ENCODE measurements at places on chromosomes 13 and 19.

- no peak for DNase-seq
These were observed 149.3 kb upstream of the UBL3 start for GRCh38 chr13:29999492-30000369.

GRCh38 chr19:13044231-13044836, 49.1 kb downstream of the NFIX start:
- DNase-seq = no peak

DNA sequence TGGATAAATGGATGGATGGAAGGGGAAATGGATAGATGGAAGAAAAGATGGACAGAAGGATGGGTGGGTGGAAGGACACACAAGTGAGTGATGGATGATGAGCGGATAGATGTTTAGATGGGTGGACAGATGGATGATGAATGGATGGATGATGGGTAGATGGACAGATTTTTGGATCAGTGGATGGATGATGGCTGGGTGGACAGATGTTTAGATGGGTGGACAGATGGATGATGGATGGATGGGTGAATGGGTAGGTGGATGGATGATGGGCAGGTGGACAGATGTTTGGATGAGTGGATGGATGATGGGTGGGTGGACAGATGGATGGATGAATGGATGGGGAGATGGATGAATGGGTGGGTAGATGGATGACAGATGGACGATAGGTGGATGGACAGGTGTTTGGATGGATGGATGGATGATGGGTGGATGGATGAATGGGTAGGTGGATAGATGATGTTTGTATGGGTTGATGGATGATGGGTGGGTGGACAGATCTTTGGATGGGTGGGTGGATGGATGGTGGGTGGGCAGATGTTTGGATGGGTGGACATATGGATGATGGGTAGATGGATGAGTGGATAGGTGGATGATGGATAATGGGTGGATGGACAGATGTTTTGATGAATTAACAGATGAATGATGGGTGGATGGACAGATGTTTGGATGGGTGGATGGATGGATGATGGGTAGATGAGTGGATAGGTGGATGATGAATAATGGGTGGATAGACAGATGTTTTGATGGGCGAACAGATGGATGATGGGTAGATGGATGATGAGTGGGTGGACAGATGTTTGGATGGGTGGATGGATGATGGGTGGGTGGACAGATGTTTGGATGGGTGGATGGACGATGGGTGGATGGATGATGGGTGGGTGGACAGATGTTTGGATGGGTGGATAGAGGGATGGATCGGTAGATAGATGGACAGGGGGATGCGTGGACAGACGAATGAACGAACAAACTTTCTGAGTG, 39.5 kb downstream of the CERS4 start:
- no peak for DNase-seq

DNA sequence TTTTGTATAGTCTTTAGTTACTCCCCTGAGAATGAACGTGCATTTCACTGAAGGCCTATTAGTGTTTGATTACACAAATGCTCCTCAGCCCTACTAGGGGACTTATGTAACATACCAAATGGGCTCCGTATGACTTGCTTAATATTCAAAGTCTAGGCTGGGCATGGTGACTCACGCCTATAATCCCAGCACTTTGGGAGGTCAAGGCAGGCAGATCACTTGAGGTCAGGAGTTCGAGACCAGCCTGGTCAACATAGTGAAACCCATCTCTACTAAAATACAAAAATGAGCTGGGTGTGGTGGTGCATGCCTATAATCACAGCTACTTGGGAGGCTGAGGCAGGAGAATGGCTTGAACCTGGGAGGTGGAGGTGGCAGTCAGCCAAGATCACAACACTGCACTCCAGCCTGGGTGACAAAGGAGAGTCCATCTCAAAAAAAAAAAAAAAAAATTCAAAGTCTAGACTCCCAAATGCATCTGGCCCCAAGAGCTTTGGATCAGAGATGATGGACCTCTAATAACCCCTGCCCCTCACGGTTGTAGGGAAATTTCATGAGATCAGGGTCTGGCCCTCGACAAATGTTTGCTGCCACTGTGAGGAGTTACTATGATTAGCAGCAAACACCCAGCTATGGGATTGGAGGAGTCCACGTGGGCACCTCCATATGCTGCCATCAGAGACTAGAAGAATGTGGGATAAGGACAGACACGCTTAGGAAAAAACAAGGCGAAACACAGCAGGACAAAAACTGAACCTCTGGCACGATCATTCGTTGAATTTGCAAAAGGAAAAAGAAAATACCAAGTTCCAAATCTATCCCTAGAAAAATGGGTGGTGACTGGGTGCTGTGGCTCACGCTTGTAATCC, 4.6 kb downstream of the FBXO17 start:
- DNase-seq = no peak

- no peak for DNase-seq
These were observed 12.2 kb downstream of the RHPN2 start for GRCh38 chr19:33052352-33052972.

- no peak for DNase-seq
These were observed 48.1 kb upstream of the FARP1 start for GRCh38 chr13:98094678-98095266.

DNA sequence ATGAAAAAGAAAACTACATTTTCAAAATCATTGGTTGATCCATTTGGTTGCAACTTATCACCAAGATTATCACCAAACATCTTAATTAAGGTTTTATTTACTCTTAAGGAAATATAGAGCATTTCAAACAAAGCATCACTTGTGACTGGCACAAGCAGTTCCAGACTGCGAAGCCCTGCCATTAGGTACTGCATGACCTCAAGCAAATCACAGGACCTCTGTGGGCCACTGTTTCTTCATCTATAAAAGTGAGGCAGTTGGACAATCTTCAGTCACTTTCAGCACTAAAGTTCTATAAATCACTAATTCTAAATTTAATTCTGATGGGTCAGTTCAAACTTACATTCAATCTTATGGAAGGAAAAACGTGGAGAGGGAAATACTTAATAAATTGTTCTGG, 2.0 kb downstream of the ELF1 start:
- no peak for DNase-seq

DNA sequence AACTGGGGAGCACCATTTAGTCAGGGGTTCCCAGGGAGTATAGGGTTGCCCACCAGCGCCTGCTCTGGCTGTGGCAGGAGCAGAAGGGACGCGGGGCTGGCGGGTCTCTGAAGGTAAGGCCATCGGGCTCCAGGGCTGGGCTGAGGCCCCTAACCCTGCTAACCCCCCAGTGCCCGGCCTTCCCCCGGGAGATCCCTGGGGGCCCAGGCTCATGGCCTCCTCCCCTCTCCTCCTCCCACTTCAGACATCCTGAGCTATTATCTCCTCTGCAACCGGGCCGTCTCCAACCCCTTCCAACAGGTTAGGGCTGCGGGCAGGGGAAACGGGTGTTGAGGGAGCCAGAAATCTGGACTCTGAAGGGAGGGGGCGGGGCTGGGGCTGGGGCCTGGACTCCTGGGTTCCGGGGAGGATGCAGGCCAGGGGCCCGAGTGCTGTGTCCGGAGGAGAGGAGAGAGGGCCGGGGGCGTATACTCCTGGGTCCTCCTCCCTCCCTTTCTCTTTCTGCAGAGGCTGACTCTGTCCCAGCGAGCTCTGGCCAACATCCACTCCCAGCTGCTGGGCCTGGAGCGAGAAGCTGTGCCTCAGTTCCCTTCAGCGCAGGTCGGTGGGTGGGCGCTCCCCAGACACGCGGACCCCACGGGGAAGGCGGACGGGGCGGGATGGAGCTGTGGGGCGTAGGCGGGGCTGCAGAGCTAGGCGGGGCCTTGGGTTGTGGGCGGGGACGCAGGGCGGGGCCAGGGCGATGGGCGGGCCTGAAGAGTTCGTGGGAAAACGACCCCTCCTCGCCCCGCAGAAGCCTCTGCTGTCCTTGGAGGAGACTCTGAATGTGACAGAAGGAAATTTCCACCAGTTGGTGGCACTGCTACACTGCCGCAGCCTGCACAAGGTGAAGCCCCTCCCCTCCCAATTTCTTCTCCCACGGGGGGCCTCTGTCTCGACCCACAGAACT, 15.3 kb downstream of the TTYH1 start:
- peak; percentile 16 for DNase-seq

- no peak for DNase-seq
These were observed 394.3 kb downstream of the PCDH17 start for GRCh38 chr13:58025821-58026220.

DNA sequence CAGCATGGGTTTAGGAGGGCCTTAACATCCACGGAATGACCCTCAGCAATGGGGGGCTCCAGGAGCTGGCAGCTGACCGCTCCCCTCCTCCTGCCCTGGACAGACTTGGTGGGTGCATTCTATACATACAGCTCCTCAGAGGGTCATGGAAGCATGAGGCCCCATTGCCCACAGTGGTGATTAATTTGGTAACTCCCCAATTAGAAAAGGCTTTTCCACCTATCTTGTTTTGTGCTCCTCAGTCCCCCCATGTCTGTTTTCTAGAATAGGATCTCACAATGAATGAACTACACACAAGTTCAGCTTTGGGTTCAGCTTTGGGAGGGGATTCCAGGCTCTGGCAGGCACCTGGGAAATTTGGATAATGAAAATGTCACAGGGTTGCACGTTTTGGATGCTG, 707.8 kb downstream of the UQCRFS1 start:
- DNase-seq = no peak

GRCh38 chr13:103884101-103884723, 818.0 kb upstream of the SLC10A2 start:
- DNase-seq = no peak

DNA sequence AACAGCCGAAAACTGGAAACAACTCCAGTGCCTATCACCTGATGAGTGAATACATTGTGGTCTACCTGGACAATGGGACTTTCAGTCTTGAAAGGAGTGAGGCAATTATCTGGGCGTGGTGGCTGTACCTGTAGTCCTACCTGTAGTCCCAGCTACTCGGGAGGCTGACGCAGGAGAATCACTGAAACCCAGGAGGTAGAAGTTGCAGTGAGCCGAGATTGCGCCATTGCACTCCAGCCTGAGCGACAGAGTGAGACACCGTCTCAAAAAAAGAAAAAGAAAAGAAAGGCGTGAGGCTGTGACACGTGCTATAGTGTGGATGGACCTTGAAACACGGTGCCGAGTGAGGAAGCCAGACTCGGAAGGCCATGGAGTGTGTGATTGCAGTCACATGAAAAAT, 4.1 kb upstream of the NTN5 start:
- no peak for DNase-seq

DNA sequence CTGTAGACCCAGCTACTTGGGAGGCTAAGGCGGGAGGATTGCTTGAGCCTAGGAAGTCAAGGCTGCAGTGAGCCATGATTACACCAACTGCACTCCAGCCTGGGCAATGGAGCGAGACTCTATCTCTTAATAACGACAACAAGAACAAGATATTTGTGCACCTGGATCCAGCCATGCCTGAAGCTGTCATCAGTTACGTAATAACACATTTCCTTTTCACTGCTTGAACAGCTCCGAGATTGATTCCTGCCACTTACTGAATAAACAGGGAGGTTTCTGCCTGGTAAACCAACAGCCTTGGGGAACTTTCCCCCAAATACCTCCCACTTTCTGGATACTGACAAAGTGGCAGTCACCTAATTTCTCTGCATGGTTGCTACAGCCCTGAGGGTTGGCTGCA, 5.4 kb downstream of the KANK2 start:
- DNase-seq = no peak

- DNase-seq = no peak
These were observed 434.7 kb downstream of the DIAPH3 start for GRCh38 chr13:59728896-59729545.

DNA sequence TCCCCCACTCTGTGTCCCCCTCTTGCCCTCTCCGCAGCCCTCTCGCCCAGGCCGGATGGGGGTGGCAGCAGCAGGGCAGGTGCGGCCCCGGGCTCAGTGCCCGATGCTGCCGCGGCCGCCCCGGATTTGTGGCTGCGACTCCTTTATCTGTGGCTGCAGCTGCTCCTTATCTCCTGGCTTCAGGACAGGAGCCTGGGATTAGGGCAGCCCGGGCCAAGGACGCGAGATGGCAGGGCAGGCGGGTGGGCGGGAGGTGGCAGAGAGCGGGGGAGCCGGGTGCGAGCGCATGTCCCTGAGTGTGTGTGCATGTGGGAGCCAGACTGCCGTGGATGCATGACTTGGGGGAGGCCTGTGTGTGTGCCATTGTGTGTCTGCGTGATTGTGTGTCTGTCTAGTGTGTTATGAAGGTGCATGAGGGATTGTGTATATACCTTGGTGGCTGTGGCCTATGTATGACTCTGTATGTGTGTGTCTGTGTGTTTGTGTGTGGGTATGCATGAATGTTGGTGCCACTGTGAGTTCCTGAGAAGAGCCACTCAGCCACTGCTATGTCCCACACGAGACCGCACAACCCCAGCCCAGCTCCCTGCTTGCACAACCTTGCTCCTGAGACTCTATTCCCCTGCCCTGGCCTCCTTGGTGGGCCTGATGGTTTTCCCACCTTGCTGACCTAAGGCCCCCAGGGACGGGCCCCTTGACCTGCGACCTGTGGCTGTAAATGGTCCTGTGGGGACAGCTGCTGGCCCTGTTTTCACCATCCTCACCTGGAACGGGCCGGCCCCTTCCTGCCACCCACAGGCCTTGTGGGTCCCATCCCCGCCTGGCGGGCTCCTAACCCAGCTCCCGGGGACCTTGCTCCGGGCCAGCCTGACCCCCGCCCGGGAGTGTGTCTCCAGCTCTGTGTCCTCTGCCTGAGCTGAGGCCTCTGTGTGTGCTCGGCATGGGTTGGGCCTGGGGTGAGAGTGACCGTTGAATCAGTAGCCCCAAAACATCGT, 5.3 kb upstream of the NRTN start:
- no peak for DNase-seq

- no peak for DNase-seq
These were observed 1.3 kb upstream of the ZIC2 start for GRCh38 chr13:99980201-99980823.

DNA sequence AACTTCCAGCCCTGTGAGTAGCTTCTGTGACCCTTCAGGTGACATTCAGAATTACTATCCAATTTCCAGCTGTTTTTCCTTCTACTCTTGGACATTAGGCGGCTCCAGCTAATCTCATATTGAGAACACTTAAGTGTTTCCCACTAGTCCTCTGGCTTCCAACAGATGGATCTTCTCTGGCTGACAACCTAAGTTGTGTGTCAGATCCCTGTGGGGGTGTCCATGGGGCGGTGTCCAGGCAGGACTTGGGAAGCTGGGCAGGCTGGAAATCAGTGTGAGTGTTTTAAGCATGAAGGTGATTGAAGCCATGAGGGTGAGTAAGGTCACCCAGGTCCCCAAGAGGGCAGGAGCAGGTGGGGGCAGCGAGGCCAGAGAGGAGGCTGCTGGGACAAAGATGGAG, 10.1 kb downstream of the CNOT3 start:
- no peak for DNase-seq

GRCh38 chr19:289651-290371, 1.4 kb downstream of the PLPP2 start:
- no peak for DNase-seq

DNA sequence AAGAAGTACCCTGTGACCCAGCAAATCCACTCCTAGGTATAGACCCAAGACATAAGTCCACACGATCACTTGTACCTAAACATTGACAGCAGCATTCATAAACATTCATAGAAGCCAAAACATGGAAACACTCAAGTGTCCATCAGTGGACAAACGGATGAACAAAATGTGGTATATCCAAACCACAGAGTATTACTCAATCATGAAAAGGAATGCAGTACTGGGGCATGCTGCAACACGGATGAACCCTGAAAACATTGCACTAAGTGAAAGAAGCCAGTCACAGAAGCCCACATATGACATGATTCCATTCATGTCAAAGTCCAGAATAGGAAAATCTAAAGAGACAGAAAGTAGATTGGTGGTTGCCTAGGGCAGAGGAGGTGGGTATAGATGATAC, 22.8 kb upstream of the CCNE1 start:
- no peak for DNase-seq
